Neural crest cell (in vitro differentiated cells): ENCODE measurements at places on chromosomes 1 and 21.

DNA sequence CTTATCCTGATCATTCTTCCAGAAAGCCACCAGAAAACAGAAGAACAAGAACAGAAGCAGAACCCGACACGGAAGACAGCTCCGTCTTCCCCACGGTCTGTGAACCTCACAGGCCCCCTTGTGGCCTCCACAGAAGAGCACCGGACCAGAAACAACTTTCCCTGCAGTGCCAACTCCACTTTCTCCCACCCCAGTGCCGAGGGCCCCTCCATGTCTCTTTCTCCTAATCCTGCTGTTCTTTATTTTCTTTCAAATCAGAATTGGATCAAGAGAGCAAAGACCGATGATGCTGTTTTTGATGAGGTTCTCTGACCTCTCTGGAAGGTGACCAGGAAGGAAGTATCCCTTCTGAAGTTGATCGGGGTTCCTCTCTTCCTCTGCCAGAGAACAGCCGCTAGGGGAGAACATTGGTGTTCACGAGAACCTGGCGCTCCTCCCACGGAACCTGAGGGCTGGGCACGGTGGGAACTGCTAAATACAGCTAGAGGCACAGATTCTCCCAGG lies 58.9 kb upstream of the CTTNBP2NL start:
- no peak for DNase-seq
- no peak overlapping the region for H3K4me3 ChIP-seq
- no peaks in the 10 kb centered on the region for H3K4me1 ChIP-seq
- H3K27ac ChIP-seq, result no peak overlapping the region
- H3K27me3 ChIP-seq, result peaks cover 56% of the 10 kb centered on the region
- no peaks in the 10 kb centered on the region for H3K36me3 ChIP-seq

- H3K4me3 ChIP-seq, result no peak overlapping the region
- no peak for DNase-seq
- H3K4me1 ChIP-seq, result peaks cover 5% of the 10 kb centered on the region
- no peaks in the 10 kb centered on the region for H3K36me3 ChIP-seq
Observed at GRCh38 chr1:91836331-91837040, 49.5 kb downstream of the TGFBR3 start.

DNA sequence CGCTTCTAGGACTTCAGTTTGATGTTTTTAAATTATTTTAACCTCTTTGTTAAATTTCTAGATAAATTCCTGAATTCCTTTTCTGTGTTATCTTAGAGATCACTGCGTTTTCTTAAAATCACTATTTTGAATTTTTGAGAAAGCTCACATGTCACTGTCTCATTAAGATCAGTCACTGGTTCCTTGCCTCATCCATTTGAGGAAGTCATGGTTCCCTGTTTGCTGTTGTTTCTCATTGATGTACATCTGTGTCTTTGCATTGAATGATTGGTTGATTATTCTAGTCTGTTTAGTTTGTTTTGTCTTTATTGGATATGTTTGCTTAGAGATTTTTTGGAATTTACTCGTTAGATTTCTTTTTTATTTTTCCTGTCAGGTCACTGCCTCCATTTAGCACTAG lies 50.1 kb downstream of the CRP start:
- peaks cover 14% of the 10 kb centered on the region for H3K27me3 ChIP-seq
- H3K36me3 ChIP-seq, result no peaks in the 10 kb centered on the region
- no peaks in the 10 kb centered on the region for H3K4me1 ChIP-seq
- no peak overlapping the region for H3K27ac ChIP-seq
- no peak for DNase-seq
- no peak overlapping the region for H3K4me3 ChIP-seq

- no peak overlapping the region for H3K4me3 ChIP-seq
- no peak overlapping the region for H3K27ac ChIP-seq
- H3K27me3 ChIP-seq, result no peaks in the 10 kb centered on the region
- no peaks in the 10 kb centered on the region for H3K4me1 ChIP-seq
- no peak for DNase-seq
- no peaks in the 10 kb centered on the region for H3K36me3 ChIP-seq
Observed at GRCh38 chr1:82706741-82707140, 906.0 kb downstream of the ADGRL2 start.

- no peaks in the 10 kb centered on the region for H3K36me3 ChIP-seq
- H3K27ac ChIP-seq, result peak overlapping the region; percentile 39
- peak; percentile 49 for DNase-seq
- peak overlapping the region; percentile 97 for H3K4me3 ChIP-seq
Observed at GRCh38 chr1:2231532-2232254, 3.6 kb downstream of the SKI start.

- no peak for DNase-seq
- no peak overlapping the region for H3K27ac ChIP-seq
- no peaks in the 10 kb centered on the region for H3K27me3 ChIP-seq
- H3K4me1 ChIP-seq, result no peaks in the 10 kb centered on the region
Observed at GRCh38 chr1:217953922-217954321, 322.8 kb downstream of the SPATA17 start.

DNA sequence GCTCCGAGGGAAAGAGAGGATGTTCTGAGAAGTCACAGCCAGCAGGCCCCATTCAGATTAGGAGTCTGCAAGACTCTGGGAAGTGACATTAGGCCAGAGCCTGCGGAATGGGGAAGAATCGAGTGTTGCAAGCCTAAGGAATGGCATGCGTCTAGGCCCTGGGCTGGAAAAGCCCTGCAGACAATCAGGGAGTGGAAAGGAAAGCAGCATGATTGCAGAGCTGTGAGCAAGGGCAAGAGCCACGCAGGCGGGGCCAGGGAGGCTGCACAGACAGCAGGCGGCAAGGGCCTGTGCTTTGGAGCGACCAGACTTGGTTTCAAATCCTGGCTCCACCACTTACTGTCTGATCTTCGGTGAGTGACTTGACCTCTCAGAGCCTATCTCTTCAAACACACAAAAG lies 118.2 kb downstream of the RRAGC start:
- no peak overlapping the region for H3K4me3 ChIP-seq
- no peak for DNase-seq
- H3K4me1 ChIP-seq, result no peaks in the 10 kb centered on the region

DNA sequence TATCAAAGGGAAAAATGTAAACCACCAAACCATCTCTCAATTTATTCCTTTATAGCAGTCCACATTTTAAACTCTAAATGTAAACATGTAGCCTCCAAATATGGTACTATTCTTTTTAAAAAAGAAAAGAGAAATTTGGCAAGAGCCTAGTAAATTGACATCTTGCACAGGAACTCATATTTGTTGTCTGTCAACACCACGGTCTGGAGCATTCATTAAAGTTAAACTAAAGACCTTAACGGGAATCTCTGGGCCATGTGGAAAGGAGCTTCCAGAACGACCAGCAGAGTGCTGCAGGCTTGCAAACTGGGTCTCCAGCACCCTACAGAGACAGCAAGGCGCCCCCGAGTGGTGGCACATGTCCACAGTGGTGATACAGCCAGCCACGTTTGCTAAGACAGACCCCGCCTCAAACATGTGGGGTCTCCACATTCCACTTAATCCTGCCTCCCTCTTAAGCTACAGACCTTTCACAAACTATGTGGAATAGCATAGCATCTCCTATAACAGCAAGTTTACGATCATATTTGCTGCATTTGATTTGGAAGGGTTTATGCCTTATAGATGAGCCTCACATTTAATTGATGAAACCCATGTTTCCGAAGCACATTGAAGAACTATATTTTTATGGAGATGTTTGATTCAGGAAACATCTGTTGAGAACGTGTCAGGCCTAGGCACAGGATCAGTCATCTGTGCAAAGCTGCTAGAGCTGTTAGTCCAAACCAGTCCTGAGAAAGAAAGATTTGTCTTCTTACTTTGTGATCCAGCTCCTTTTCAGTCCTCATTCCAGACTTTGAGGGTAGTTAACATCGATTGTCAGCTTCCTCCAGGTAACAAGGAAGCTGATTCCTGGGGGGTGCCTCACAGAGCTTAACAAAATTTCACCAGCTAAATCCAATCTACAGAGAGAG lies 96.4 kb upstream of the BACE2 start:
- H3K4me3 ChIP-seq, result no peak overlapping the region
- no peaks in the 10 kb centered on the region for H3K36me3 ChIP-seq
- peak; percentile 14 for DNase-seq
- H3K27me3 ChIP-seq, result peaks cover 12% of the 10 kb centered on the region

DNA sequence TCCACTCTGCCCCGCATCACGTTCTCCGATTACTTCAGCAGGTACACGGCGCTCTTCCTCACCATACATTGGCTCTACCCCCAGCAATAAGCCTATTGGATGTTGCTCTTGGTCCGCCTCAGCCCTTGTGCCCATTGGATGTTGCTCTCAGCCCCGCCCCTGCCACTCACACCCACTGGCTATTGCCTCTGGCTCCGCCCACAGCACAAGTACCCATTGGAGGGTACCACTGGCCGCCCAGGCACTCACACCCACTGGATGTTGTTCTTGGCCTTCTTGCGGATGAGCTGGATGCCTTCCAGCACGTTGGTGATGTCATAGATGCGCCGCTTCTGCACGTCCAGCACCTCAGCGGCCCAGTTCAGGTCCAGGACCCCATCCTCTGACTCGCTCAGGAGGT lies 9.4 kb downstream of the E2F2 start:
- H3K27ac ChIP-seq, result no peak overlapping the region
- no peaks in the 10 kb centered on the region for H3K27me3 ChIP-seq
- DNase-seq, result no peak
